ENCODE measurements at places on chromosomes 3 and 15.

DNA sequence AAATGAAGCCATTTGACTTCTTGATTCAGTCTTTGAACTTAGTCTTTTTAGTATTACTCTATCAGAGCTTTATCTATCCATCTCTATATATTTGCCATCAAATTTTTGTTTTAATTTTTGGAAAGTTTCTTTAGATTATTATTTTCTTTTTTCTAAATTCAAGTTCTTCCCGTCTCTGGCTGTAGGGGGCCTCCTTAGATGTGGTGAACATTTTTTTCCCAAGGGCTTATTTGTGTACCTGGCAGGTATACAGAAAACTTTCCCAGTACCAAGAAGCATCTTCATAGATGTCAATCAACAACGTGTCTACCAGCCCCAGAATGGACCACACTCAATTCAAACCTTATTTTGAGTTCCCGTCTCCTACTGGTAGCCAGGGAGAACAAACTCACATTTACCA, 486.8 kb upstream of the CNTN4 start:
- no peak for DNase-seq

DNA sequence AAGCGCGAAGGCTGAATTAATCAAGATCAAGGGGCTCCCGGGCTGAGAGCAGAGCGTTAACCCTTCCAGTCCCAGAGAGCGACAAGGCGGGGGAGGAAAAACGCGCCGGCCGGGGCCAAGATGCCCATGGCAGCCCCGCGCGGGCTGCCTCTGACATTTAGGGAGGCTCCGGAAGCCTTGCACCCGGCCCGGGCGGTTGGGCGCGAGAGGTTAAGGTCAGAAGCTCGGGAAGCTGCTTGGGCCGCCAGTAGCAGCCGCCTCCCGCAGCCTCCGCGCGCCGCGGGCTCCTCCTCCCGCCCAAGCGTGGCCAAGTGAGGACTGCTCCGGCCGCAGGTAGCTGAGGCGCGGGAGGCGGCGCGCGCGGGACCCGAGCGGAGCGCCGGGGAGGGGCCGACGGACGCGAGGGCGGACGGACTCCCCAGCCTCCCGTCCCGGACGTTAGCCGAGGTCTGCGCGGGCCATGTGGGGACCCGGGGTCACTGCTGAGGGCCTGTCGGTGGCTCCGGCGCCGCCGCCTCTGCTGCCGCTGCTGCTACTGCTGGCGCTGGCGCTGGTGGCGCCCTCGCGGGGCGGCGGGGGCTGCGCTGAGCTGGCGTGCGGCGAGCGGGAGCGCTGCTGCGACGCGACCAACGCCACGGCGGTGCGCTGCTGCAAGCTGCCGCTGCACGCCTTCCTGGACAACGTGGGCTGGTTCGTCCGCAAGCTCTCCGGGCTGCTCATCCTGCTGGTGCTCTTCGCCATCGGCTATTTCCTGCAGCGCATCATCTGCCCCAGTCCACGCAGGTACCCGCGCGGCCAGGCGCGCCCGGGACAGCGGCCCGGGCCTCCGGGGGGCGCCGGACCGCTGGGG, at the start of gene C3orf80:
Gene C3orf80 (plus strand): TSS at position 247 of the 850 bp plus-strand sequence. CDS start 214 bp downstream, at position 461.
- peak; percentile 70 for DNase-seq

GRCh38 chr3:194100856-194101390, 35.0 kb upstream of the HES1 start:
- DNase-seq = no peak

DNA sequence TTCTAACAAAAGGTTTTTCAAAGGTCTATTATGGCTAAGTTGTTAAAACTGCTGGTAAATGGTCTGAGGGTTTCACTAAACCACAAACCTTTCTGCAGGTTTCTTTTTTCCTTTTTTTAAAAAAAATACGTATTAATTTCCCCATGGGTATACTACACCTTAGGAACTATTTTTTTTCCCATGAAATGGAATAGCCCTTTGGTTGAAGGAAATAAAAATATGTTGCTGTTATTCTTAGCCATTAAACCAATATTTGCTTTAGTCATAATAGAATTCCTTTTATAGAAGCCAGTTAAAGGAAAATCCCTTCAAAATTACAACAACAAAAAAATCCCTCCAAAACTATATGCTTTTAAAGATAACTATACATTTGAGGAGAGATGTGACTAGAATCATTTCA, 1303.3 kb downstream of the ROBO2 start:
- DNase-seq = no peak

DNA sequence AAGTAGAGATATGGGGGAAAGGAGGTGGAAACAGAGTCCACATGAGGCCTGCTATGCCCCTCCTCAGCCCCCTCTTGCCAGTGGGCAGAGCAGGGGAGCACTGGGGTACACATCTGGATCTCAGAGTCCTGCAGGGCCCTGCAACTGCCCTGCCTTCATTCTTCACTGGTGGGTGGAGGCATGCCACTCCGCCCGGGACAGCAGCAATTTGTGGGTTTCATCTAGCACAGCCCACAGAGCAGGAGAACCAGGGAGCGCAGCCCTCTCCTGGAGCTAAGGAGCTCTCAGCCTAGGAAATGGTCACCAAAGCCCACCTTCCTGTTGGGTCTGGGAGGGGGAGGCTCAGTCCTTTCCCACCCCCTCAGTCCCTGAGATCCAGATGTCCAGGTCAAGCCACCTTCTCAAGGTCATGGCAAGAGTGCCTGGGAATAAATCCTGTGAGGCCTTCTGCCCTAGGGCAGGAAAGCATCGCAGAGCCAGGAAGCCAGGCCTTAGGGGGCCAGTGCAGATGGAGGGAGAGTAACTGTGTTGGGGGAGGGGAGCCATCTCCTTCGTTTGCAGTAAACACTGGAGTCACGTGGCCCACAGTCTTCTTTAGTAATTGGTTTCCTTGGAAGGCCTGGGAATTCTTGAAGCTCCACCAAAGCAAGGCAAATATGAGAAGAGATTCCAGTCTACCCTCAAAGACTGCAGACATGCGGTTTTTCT, 31.0 kb downstream of the ANP32A start:
- DNase-seq = peak; percentile 61

- no peak for DNase-seq
These were observed 448.6 kb downstream of the ERC2 start for GRCh38 chr3:56019490-56020146.

DNA sequence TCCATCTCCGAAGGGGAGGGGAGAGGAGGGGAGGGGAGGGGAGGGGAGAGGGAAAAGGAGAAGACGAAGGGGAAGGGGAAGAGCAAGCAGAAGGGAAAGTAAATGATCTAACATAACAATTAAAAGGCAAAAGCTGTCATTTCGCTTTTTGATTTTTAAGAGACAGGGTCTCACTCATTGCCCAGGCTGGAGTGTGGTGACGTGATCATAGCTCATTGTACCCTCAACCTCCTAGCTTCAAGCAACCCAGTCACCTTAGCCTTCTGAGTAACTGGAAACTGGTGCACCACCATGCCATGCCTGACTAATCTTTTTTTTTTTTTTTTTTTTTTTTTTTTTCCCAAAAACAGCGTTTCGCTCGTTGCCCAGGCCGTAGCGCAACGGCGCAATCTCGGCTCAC, 22.6 kb downstream of the ADAM10 start:
- DNase-seq = no peak

DNA sequence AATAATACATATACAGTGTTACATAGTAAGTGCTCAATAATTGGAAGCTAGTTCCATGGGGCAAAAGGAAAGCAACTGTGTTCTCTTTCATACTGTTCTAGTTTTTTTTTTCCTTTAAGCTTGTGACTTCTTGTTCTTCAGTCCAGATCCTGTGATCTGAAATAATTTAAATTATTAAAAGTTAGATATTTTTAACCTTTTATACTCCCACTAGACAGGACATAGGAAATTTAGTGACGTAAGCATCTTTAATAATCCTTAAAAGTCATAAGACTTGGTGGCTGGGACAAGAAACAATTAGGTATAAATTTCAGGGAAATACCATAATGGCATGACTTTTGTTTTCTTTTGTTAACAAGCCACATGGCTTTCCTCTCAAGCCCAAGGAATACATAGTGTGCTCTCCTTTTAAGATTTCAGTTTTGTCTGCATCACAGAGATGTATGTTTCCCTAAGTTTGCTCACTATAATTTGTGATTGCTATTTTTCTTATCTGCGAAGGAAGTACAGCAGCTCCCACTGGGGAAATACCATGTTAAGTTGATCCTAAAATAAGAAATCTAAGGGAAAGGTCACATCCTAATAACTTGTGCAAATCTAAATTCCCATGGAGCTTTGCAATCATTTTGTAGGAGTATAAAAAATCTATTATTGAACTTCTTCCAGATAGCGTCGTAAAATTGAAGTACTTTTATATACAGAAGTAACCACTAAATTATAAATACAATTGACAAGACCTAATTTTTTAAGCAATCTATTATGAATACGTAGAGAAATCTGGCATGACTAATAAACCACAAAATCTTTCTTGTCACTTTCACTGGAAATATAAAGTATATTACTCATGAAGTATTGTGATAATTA, 30.1 kb downstream of the PPARG start:
- no peak for DNase-seq

- no peak for DNase-seq
These were observed 60.5 kb downstream of the SH3BP5 start for GRCh38 chr3:15271785-15272381.

GRCh38 chr3:131444180-131444579, 58.6 kb downstream of the MRPL3 start:
- DNase-seq = no peak

DNA sequence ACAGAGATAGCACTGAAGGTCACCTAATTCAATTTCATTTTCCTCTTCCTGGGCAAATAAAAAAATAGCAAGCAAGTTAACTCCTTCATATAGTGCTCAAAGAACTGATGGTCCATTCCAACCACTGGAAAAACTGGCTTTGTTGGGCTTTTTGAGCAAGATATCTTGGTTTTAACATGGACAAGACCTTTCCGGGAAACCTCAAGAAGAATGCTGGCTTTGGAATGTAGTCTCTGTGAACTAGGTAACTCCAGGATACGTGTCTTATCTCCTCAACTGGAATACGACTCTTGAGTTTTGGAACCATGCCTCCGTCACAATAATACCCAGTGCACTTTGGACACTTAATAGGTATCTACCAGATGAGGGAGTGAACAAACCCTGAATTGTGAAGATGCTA, 36.9 kb upstream of the CRBN start:
- DNase-seq = no peak

DNA sequence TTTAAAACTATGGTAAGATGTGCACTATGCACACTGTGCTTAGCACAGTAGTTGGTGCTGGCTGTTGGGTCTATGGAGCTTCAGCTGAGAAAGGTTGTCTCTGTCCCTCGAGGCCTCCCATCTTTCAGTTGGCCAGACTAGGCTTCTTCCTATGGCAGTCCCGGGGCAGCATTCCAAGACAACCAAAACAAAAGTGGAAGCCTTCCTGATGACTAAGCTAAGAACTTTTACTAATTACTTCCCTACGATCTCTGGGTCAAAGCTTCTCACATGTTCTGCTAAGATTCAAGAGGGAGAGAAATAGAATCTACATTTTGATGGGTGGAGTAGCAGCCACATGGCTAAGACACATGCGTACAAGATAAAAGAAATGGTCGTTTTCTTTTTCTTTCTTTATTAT, 342.8 kb downstream of the TUSC7 start:
- no peak for DNase-seq

GRCh38 chr15:98873441-98874218, 134.0 kb downstream of the PGPEP1L start:
- peak; percentile 45 for DNase-seq

GRCh38 chr15:65993236-65993635, 123.9 kb downstream of the RAB11A start:
- no peak for DNase-seq

DNA sequence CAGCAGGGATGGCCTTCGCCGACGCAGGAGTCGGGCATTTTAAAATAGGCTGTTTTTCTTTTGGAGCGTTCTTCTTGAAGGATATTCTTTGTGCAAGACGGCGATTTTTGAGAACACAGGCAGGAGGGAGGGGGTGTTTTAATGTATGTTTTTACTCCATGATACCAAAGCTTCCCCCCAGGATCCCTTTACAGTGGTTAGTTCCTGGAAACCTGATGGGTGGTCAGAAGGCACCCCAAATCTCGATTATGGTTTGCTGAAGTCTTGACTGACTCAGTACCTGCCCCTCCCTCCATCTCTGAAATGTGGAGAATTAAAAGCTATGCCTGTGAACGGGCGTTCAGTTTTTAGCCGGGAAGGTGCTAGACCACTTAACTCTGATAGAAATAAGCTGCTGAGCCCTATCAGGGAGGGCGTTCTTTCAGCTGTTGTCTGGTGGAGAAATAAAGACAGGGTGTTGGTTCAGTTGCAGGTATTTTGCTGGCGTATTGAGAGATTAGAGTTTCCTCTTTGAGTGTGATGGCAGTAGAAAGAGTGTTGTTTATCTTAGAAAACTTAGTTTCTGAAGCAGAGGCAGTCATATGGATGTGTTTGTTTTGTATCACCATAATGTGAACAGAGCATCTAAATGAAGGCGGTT, 3.4 kb downstream of the IGF1R start:
- DNase-seq = no peak

DNA sequence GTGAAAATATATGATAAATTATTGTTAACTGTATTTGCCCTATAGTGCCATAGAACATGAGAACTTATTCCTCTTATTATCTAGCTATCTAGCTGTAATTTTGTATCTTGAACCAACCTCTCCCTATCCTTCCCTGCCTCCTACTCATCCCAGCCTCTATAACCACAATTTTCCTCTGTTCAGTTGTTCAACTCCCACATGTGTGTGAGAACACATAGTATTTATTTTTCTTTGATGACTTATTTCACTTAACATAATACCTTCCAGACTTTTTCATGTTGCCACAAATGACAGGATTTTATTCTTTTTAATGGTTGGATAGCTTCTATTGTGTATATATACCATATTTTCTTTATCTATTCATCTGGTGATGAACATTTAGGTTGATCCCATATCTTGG, 85.4 kb upstream of the SUCLG2 start:
- no peak for DNase-seq

DNA sequence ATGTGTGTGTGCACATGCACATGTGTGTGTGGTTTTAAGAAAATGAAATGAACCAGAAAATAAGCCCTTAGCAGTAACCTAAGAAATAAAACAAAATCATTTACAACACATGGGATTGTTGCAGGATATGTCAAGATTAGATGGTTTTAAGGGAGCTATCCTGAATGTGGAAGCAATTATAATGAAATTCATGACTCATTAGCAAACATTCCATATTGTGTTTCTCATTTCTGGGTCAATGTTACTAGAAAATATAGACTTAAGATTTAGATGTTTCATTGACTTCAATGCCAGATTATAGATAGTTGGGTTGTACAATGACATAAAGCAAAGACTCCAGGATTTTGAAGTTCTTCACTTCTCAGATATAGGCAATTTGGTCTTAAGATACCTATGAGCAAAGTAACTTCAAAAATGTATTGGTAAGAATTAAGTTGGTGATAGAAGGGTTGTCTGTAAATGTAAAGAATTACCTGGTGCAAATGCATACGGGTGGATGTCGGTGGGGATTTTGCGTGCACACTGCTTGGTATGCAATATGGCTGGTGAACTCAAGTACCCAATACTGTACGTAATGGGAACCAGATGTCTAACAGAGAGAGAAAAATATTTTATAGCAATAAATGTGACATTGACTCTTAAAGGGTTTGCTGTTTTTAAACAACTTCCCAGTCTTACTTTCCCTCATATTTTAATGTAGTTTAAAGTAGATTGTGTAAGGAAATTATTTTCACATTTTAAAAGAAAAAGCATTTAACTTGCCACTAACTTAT, 53.9 kb upstream of the NR2F2 start:
- DNase-seq = no peak

Data from cerebellar cortex (tissue), 1 donor.